ENCODE measurements at places on chromosomes 3 and 15.

DNA sequence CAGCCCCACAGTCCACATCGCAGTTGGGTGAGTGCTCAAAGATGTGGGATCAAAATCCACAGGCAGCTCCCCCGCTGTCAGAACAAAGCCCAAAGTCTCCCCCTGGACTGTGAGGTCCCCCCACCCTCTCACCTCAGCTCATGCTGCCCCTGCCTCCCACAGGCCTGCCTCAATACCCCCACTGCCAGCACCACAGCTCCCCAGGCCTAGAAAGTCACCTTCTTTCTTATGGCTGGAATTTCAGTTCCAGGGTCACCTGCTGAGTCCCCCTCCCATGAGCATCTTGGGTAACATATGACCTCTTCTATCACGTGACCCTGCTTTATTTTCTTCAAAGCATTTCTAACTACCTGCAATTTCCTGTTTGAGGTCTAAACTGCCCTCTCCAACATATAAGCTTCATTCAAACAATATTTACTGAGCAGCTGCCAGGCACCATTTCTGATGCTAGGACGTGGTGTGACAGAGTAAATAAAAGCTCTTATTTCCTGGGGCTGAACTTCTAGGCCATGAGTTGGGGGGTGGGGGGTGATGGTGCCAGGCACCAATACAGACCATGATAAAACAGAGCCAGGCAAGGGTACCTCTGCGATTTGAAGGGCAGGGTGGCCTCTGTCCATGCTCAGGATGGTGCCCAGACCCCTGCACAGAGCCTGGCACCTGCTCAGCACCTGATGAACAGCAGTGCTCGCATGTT, 2.4 kb upstream of the TMEM89 start:
- DNase-seq, result no peak

DNA sequence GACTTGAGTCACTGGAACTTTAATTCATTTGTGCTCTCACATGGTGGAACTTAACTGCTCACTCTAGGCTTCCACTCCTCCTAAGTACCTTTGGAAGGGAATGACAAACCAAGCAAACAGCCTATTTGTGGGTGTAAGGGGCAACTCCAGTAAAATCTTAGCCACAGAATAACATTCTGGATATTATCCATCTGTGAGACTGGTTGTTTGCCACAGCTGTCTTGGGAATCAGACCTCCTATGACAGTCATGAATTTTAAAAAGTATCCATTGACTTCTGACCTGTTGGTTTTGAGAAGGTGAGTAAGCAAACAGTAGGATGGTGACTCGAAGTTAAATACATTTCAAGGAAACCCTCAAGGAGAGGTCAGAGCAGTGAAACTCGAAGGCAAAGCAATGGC, 147.3 kb upstream of the CDIN1 start:
- no peak for DNase-seq

DNA sequence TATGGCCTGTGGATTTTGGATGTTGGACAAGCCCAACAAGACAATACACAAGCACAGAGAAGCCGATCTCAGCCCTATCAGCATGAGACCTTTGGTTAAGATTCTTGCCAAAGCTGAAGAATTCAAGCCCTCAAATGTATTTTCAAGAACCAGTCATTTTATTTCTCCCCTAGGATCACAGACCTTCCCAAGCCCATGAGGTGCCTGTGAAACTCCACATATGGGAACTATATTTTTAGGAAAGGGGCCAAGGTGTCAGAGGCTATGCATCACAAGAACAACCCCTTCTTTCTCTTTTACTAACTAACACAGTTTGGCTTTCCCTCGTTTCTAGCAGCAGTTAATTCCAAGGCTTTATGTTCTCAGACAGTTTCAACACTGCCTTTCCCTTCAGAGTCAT, 364.5 kb downstream of the MAGI1 start:
- DNase-seq, result no peak

- peak; percentile 83 for DNase-seq
Observed at GRCh38 chr3:42654331-42655201, 1.1 kb downstream of the ZBTB47 start.

DNA sequence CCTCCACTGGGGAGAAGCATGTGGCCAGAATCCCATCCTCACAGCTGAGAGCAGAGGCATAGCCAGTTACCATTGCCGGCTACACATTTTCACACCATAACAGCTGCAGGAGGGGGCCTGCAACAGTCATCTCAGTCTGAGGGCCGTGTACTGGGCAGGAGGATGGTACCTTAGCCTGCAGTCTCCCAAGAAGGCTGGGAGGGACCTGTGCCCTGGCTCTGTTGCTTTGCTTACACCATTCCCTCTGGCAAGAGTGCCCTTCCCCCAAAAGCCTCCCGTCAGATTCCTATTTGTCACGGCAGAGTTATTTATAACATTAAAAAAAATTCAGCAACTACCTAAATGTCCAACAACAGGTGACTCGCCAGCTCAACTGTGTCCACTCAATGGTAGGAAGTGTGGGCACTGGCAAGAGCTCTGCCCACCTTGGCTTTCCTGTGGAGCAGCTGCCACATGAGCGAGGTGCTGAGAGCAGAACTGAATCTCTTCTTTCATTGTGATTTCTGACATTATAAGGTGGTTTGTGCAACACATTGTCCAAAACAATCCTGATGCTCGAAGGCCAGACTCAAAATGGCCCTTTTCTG, 4.4 kb downstream of the CAMKV start:
- no peak for DNase-seq

DNA sequence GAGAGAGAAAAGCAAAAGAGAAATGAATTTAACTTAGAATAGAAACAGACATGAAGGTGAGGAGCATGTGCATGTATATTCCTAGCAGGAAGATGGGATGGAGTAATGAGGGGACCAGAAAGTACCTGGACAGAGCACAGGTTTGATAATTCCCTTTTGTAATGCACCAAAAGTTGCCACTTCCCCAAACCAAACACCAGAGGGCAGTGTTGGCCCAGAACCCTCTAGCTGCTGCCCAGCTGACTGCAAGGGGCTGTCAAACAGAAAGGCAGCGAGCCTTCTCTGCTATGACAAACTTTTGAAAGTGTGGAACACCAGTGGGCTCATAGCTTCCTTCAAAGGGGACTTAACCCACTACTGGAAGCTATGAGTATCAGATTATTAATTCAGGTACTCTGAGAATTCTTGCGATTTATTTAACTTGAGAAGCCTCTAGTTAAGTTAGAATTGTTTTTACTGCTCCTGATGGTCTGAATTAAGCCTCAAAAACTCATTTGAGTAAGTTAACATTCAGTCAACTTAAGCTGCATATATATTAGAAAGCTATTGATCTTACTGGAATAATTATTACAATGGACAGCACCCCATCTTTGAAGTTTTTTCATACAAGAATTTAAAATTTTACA, 234.9 kb downstream of the NEK10 start:
- peak; percentile 71 for DNase-seq

DNA sequence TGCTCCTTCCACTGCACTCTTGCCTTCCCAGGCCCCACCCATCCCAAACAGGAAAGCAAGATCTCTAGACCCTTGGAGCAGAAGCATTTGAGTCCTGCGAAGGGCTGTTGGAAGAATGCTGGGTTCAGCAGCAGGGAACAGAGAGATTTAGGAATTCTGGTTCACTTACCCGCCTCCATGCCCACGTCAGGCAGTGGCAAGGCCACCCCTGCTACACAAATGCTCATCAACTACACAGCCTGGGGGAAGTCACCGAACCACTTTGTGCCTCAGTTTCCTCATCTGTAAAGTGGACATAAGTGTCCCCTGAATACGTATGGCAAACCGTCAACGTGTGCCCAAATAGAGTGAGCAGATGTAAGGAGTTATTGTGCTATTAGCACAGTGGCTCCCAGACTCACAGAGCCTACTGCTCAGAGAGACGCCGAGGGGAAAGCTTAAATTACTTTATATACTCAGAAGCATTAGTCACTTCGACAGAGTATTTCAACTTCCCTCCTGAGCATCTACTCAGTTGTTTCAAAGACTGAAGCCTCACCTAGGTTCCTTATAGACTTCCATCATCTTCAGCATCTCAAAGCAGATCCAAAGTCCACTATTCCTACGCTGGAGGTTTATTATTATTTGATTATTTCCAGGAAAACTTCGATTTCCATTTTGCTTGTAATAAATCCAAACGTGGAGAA, 905 bp downstream of the HOMER2 start:
- no peak for DNase-seq

DNA sequence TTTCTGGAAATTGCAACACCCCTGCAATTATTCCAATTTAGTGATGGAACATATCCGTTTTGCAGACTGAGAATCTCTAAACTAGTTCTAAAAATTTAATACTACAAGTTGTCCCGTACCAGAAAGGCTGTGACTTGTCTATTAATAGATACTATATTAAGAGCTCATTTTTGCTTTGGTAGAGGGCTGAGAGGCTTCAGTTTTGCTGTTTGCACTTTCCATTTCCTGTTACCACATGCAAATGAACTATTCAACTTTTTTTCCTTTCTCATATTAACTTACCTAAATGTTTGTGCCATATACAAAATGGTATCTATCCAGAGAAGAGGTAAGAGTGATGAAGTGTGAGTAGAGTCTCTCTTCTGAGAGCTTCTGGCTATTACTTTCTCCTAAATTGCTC, 101.5 kb upstream of the CRBN start:
- no peak for DNase-seq

DNA sequence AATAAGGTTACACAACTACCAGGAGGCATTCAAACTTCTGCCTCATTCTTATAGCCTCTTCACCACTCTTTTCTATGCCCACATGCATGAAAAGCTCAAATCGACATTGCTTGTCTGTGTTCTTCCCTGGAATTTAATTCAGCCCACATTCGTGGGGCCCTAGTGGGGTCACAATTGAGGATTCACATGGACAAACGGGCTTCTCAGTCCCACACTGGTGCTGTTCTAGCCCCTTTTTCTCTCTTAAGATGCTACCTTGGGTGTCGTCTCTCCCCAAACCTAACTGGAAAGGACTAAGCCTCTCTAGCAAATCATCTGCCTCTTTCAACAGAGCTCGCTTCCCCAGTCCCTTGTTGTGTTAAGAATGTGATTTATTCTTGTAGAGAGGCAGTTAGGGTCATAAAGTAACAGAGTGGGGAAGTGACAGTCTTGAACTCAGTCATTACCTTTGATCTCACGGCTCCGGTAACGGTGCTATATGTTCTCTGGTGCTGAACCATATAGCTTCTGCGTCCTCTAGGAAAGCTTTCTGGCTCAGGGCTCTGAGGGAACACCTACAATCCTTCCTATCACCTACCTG, 4.9 kb downstream of the LPP start:
- no peak for DNase-seq

DNA sequence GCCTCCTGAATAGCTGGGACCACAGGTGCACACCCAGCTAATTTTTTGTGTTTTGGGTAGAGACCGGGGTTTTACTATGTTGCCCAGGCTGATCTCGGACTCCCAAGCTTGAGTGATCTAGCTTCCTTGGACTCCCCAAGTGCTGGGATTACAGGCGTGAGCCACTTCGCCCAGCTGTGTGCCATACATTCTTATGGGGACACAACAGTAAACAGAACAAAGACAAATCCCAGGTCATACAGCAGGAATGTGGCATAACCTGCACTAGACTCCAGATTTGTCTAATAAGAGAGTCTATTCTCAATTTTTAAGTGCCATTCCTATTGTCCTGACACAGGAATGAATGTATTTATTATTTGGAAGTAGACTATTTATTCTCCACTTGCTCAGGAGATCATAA, 17.6 kb downstream of the ARL6IP5 start:
- DNase-seq, result no peak

DNA sequence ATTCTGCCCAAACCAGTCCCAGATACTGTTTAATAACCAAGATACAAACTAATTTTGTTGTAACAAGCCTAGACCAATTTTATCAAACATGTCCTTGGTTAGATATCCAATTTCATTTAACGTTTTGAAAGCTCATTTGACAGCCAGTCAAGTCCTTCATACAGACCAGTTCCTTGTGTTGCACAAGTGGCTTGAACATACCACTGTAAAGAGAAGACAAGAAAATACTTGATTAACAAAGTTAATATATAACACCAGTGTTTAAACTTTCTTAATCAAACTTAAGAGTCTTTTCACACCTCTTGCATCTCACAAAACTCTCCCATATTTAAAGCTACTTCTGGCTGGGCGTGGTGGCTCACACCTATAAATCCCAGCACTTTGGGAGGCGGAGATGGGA, 16.0 kb downstream of the PDE12 start:
- DNase-seq, result no peak

GRCh38 chr15:60757831-60758570, 279.1 kb upstream of the ICE2 start:
- DNase-seq, result no peak

- no peak for DNase-seq
Observed at GRCh38 chr15:26028086-26028740, 165.1 kb upstream of the ATP10A start.

DNA sequence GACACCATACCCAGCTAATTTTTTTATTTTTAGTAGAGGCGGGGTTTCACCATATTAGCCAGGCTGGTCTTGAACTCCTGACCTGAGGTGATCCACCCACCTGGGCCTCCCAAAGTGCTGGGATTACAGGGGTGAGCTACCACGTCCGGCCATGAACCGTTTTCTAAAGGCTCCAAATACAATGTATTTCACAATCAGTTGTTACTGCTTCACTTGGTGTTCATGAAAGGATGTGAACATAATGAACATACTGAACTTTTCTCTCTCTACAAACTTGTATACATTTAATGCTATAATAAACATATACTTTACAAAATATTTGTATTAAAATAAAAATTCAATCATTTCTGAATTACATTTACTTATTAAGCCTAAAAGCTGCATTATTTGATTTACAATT, 28.9 kb downstream of the TBL1XR1 start:
- DNase-seq, result no peak

DNA sequence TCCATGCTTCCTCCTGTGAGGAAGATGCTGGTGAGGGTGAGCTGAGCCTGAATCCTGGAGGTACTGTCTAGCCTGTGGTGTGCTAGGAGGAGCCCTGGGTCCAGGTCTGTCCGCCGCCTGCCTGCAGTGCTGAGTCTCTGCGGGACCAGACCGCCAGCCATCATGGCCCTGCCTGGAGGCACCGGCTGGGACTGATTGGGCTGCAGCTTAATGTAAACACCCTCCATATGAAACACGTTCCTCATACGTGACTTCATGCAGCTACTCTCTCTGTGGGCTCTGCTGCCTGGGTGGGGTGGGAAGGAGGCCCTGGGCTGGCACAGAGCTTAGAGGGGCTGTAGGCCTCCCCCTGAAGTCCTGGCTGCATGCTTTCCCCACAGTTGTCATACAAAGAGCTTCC, 67.4 kb downstream of the FBLN2 start:
- DNase-seq, result no peak

GRCh38 chr3:22210693-22211092, 459.7 kb upstream of the ZNF385D start:
- no peak for DNase-seq

DNA sequence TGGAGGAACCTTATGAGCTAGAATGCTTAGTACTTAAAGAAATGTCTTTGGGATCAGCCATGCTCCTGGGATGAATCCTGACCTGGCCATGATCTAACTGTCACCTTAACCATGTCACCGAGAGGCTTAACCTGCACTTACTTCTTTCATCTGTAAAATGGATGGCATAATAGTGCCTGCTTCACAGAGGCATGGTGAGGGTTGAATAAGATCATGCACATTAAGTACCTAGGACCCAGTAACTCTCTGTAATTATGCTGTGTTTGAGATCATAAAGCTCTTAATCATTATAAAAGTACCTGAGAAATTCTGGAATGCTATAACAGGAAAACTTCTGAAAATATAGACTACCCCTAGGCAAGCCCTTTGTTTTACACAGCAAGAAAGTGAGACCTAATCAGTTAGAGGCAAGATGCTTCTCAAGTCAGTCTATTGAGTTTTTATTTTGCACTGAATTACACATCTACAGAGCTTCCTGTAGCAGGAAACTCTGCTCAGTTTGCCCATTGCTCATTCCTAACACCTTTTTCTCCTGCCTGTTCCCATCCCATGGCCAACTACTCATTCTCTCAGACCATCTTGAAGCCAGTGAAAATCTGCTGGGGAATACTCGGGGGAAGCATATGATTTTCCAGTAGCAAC, 1015.5 kb upstream of the CFAP20DC start:
- no peak for DNase-seq

All from left forelimb (tissue), 1 donor.